Activated CD4-positive, alpha-beta T cell treated with anti-CD3 and anti-CD28 coated beads, Interleukin-2, amount 50 U/mL, for 4 hours (primary cell): ENCODE measurements at places on chromosomes 1 and 21.

DNA sequence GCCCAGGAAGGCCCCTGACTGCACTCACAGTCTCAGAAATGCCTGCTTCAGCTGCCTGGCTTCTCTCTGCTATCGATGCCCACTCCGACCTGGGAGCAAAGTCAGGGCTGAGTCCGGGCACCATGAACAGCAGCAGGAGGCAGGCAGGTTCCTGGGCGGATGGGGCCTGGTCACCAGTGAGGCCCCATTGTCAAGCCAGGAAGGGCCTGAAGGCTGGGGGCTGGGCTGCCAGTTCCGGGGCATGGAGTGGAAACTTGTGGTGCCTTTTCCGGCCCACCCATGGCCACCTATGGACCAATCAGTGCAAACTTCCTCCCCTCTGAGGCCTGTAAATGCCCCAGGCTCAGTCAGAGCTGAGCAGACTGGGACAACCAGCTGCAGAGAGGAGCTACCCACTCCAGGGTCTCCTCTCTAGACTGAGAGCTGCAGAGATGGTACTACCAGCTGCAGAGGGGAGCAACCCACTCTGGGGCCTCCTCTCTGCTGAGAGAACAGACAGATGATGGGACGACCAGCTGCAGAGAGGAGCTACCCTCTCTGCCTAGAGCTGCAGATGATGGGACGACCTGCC is 286.5 kb downstream of the SMYD3 start:
- DNase-seq = no peak

GRCh38 chr1:205360891-205361290 is 4.2 kb upstream of the KLHDC8A start:
- DNase-seq = no peak

- no peak for DNase-seq
Measured at GRCh38 chr1:91816031-91816430, 69.9 kb downstream of the TGFBR3 start.

DNA sequence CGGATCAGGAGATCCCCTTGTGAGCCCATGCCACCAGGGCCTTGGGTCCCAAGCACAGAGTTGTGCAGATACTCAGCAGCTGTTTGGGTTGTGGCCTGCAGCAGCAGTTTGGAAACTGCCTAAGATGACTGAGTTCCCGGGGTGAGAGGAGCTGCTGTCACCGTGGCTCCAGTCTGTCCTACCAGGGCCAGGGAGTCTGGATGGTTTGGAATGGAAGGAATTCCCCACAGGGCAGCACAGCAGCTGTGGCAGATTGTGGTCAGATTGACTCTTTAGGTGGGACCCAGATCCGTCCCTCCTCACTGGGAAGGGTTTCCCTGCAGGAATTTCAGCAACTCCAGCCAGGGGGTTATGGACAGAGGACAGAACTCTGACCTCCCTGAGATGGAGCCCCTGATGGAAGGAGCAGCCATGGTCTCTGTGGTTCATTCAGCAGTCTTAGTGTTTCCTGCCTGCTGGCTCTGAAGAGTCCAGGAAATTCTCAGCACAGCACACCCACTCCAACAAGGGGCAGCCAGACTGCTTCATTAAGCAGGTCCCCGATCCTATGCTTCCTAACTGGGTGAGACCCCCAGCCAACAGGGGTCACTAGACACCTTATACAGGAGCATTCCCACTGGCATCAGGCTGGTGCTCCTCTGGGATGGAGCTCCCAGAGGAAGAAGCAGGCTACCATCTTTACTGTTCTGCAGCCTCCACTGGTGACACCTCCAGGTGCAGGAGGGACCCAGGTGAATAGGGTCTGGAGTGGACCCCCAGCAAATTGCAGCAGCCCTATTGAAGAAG is 51.5 kb upstream of the TNFSF4 start:
- no peak for DNase-seq

- DNase-seq = no peak
Measured at GRCh38 chr1:219478811-219479210, 134.1 kb downstream of the ZC3H11B start.

GRCh38 chr1:47830021-47830420 is 167.2 kb downstream of the TRABD2B start:
- DNase-seq = no peak

GRCh38 chr21:44784810-44785209 is 16.8 kb downstream of the UBE2G2 start:
- DNase-seq = no peak

DNA sequence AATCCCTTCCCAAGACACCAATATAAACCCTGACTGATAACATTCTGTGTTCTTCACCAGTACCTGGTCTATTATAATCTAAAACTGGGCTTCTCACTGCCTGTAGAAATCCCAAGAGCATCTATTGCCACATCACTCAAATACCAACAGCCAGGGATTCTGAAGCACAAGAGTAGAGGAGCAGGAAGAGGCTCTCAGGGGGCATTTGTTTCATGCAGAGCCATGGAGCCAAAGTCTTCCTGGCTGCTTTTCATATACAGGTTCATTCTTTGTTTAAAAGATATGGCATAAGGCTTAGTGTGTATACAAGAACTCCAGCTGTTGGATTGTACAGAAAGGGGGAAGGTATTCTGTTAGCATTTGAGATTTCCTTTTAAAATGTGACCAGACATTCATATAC is 38.2 kb upstream of the USH2A start:
- DNase-seq = no peak

- no peak for DNase-seq
Measured at GRCh38 chr1:36349839-36350238, 26.4 kb upstream of the EVA1B start.

DNA sequence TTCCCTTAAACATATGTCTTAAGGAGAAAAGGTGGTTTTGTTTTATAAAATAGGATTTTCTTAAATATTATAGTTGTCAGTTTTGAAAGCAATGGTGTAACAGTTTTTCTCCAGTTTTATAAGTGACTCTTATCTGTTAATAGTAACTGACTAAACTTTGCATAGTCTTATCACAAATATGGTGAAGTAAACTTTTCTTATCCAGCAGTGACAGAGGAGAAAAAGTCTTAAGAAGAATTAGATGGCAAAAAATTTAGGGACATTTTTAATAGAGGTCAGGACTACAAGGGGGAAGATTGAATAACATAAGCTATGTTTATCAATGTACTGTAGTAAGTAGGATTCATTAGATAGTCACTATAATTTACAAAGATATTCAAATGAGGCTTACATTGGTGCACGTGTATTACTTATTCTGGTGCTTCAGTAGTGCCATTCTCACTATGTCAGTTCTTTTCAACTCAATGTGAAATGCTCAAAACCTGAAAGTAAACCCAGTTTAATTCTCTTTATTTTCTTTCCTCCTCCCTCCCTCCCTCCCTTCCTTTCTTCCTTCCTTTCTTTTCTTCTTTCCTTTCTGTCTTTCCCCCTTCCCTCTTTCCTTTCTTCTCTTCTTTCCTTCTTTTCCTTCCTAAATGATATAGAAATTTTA is 26.1 kb downstream of the F3 start:
- DNase-seq = no peak

DNA sequence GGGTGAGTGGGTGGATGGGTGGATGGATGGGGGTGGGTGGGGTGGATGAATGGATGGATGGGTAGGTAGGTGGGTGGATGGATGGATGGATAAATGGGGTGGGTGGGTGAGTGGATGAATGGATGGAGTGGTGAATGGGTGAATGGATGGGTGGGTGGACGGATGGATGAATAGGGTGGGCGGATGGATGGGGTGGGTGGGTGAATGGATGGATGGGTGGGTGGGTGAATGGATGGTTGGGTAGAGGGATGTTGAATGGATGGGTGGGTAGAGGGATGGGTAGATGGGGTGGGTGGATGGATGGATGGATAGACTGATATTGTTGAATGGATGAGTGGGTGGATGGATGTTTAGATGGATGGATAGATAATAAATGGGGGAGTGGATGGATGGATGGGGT is 26.9 kb upstream of the CCDC27 start:
- no peak for DNase-seq

DNA sequence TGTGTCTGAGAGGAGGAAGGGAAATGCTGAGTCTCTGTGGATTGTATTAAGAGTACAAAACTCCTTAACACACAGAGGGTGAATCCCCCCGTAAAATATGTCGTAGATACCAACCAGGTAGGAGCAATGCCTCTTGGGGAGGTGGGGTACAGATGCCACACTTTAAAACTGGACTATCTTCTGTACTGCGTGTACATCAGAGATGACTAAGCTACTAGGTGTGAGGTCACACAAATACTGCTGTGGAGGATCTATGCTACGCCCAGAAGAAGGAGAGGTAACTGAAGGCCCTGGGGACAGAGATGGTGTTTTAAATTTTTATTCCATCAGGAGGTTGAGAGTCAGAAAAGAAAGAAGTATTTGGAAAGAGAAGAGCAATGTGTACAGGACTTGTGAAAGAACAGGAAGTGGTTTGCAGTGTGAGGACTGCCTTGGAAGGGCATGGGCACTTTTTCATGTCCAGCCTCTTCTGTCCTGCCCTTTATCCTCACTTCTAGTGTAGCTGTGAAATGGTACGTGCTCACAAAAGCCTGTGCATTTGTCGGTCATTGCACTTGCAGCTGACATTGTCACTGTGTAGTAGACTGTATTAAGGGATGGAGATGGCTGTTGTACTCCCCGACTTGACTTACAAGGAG is 287.8 kb upstream of the CHRM3 start:
- no peak for DNase-seq

DNA sequence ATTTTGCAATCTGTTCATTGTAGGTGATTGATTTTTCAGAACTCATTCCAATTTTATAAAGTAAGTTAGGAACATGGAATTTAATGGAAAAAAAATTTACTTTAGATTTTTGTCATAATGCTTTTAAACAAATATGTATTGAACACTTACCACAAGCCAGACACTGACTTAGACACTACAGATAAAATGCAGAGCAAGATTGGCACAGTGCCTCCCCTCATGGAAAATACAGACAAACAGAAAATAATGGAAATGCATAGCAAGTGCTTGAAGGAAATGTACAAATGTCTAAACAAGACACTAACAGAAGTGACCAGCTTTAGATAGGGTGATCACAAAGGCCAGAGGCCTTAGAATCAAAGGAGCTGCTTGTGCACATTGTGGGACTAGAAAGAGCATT is 260.5 kb upstream of the ADGRL2 start:
- no peak for DNase-seq

DNA sequence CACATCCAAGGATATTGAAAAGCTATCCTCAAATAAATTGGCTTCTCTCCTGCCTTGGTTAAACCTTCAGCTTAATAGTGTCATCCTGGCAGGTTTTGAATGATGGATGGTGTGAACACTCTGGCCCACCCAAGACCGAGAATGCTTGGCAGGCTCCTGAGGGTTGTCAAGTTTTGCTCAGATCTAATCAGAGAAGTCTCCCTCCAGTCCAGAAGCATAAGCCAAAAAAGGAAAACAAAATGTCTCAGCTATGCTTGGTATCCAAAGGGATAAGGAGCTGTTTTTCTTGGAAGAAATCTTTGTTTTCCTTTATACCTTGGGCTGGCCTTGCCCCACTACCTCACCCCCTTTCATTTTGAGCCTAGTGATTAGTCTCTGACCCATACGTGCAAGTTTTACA is 172.7 kb downstream of the CRB1 start:
- DNase-seq = no peak

- DNase-seq = no peak
Measured at GRCh38 chr21:45411810-45412206, 6.8 kb downstream of the COL18A1 start.

GRCh38 chr1:202254454-202255252 is 61.1 kb downstream of the LGR6 start:
- no peak for DNase-seq

DNA sequence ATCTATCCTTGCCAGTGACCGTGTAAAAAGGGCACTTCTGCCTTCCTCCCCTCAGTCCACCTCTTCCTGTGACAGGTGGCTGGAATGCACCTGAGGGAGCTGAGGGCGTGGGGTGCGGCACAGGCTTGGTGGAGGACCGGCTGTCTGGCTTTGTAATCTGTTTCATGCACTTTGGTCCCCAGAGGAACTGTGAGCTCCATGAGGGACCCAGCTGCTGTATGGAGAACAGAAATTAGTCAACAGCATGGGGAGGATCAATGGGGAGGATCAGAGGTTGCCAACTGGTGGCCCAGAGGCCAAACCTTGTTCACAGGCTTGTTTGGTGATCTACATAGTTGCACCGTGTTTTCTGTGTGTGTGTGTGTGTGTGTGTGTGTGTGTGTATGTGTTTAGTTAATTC is 19.0 kb upstream of the LUZP1 start:
- DNase-seq = no peak

DNA sequence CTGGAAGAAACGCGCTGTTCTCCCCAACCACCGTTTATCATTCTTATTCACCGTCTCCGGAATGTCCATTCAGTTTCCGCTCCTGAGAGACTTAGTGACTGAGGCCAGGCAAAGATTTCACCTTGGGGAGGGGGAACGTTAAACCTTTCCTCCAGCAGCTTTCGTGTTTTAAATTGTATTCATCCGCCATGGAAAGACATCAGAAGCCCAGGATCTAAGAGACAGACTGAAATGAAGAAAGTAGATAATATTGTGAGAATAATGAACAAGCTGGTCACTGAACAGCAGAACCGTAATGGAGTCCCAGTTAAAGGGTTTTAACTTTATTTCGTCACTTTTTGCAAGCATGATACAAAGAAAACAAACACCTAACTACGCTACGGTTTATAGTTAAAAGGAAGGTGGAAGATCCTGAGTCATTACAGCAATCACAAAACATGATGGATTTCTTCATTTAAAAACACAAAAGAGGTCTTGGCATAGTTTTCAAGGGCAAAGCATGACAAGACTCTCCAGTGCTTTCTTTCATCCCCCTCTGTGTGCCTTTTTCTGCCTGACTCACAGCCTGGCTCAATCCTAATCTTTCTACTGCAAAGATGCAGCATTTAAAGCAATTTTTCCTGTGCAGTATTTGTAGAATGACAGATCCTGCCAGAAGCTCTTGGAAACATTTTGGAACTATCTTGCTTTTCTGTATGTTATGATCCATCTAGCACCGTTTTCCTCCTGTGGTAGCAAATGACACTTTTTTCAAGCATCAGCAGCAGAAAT is 722 bp upstream of the SLC19A2 start:
- DNase-seq = no peak

GRCh38 chr1:167238713-167239112 is 18.0 kb downstream of the POU2F1 start:
- no peak for DNase-seq

DNA sequence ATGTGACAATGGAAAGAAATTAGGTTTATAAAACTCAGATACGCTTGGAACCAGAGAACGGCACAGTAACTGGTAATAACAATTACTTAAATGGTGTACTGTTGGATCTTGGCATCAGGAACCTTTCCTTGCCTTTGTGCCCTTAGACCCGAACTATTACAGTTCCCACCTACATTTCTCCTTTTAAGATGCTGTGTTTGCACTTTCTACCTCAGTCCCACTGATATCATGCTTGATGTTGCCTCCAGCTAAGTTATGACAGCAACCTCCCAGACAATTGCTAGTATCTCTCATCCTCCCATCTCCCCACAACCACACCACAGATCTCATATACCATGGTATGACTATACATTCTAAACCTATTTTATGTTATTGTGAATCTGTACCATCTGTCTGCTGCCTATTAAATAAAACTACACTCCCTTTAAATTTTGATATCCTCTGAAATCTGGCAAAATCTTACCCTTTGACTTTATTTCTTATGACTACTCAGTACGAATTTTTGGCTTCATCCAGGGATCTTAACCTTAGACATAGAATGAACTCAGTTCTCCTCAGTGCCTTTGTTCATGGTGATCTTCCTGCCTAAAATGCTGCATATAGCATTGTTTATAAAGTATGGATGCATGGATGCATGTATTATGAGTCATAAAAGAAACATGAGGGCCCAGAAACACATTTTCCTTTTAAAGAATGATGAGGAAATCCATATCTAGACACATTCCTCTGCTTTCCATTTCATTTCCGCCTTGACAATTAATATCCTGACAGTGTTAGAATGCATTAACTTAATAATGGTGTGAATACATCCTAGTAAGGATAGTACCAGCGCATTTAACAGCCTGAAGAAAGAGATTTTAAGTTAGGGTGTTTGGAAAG is 64.1 kb downstream of the LRRC8D start:
- no peak for DNase-seq
